ENCODE measurements at places on chromosomes 6 and 20. TPM values are rescaled to one million over a fixed set of nuclear protein-coding genes. Genes with fewer than 3 reads are reported as not detected.
A peak's percentile ranks its signal among the peaks of the same experiment; 100 is the strongest.

The PTCRA gene
- polyA plus RNA-seq: not detected

The TMEM170B gene
- polyA plus RNA-seq: 10.7 TPM

The FAM83D gene
- 20.0 TPM for polyA plus RNA-seq

The FOXF2 gene
- polyA plus RNA-seq: 0.10 TPM

The DCDC2 gene
- polyA plus RNA-seq: 136 TPM

The RAET1G gene
- polyA plus RNA-seq: 1.4 TPM

- DNase-seq: peak; percentile 71
Observed at GRCh38 chr6:161748535-161749416, 474.9 kb upstream of the AGPAT4 start.

- DNase-seq: no peak
Observed at GRCh38 chr6:39543095-39543494, 182.1 kb downstream of the KIF6 start.

- no peak for DNase-seq
Observed at GRCh38 chr6:44039191-44039719, 88.0 kb downstream of the MRPL14 start.

GRCh38 chr6:35972471-35973367 lies 51.7 kb downstream of the SLC26A8 start:
- DNase-seq: no peak

GRCh38 chr6:35490821-35491557 lies 5.9 kb downstream of the TEAD3 start:
- DNase-seq: no peak

DNA sequence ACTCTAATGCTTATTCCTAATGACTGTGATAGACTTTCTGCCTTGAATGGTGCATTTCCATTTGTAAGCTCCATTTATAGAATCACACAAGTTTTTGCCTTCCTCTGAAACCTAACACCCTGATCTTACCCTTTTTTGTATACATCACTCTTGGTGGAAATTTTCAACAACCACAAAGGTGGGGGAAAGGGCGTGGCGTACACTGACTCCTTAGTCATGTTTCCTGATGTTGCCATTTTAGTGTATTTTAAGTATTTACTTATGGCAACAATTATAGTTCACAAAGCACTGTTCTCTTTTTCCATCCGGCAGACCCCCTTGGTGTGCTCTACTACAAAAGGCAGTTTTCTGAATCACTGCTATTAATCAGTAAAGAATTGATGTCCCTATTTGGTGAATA lies 92.0 kb downstream of the ATXN1 start:
- no peak for DNase-seq

DNA sequence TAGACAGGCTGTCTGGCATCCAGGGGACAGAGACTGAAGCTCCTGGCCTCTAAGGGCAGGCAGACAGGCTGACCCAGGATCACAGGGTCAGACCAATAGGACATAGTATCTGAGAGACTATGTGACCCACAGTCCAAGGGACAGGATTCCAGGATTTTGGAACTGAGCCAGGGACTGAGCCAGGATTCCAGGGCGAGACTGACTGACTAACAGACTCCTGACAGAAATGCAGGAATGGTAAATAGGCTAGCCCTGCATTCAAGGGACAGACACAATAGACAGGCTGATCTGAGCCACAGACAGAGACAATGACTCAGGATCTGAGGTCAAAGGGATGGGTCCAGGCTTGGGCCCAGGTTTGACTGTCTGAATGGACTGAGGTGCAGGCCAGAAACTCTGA lies 19.8 kb downstream of the XKR7 start:
- no peak for DNase-seq

DNA sequence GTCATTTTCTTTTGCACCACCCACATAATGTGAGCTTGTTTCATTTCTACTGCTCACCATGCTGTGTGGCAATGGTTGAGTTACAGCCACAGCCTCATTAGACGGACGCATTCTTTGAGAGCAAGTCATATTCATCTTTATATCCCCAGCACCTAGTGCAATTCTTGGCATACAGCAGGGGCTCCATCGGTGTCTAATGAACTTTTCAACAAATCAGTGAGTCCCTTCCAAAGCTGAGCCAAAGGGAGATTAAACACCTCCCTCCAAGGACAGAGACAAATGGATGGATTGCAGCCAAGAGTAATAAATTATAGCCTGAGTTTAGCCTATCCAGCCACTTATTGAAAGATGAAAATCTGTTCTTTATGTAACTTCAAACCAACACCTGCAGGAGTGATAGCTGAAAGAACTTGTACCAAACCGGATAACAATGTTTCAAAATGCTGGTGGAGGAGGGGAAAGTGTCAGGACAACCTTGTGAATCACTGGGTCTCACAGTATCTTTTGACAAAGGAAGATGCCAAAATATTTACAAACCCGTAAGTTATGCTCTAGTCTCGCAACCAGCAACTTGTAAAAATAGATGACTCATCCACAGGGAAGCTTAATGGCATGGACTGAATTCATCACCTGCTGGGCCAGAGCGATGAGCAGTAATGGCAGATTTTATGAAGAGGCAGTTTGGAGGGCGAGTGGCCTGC lies 139.0 kb downstream of the PXDC1 start:
- no peak for DNase-seq

DNA sequence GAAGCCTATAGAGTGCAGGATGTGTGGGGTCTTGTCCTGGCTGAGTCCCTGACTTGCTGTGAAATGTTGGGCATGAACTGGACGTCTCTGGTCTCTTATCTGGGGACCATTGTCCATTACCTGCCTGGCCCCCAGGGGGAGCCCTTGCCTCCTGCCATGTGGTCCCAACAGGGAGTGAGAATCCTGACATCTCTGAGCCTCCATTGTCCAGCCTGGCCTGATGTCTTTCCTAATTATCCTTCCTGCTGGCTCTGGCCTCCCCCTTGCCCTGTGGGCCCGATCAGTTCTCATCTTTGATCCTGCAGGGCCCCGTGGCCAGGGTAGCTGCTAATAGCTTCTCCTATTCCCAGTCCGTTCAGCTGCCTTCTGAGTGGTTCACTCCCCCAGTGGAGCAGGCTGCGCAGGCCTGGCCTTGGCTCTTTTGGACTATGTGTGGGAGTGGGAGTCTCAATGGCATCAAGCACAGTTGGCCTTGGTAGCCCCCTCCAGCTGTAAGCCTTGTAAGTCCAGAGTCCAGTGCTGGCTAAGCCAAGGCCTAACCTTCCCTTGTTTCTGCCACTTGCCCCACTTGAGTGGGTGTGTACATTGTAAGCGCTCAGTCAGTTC lies 77.9 kb upstream of the RALY start:
- no peak for DNase-seq

GRCh38 chr6:129184808-129185366 lies 301.9 kb downstream of the LAMA2 start:
- no peak for DNase-seq

GRCh38 chr20:1854246-1854645 lies 41.0 kb upstream of the SIRPA start:
- DNase-seq: no peak

Measured in left kidney (tissue), 8 donors.